Thyroid gland (tissue), 4 donors: ENCODE measurements at places on chromosomes 12 and 14.

DNA sequence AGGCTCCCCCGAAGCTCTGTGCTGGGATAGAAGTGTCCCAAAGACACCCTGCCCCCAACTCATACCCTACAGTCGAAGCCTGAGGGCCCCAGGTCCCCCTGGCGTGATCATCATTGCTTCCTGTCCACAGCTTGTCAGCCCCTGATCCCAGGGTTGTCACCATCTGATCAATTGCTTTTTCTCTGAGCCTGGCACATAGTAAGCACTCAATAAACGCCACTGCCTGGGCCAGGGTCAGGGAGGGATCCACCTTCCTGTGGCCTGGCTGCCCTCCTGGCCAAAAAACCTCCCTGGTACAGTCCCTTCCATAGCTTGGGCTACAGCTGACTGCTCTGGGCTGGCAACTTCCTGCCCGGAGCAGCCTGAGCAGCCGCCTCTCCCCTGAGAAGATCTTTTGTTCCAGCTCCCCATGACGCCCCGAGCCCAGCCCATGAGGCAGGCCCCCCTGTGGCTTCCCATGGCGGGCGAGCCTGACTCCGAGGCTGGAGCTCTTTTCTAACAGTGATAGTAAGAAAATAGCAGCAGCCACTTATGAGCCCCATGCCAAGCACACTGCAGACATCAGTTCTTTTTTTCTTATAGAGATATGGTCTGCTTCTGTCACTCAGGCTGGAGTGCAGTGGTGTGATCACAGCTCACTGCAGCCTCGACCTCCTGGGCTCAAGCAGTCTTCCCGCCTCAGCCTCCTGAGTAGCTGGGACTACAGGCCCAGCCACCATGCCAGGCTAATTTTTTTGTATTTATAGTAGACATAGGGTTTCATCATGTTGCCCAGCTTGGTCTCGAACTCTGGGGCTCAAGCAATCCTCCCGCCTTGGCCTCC lies 6.5 kb downstream of the SH2B3 start:
- H3K4me1 ChIP-seq, result peaks cover 63% of the 10 kb centered on the region
- no peaks in the 10 kb centered on the region for H3K27me3 ChIP-seq
- peak; percentile 64 for DNase-seq
- H3K4me3 ChIP-seq, result no peak overlapping the region

- no peak overlapping the region for H3K27ac ChIP-seq
- H3K4me1 ChIP-seq, result no peaks in the 10 kb centered on the region
- no peak for DNase-seq
- H3K4me3 ChIP-seq, result no peak overlapping the region
- no peaks in the 10 kb centered on the region for H3K27me3 ChIP-seq
- no peaks in the 10 kb centered on the region for H3K36me3 ChIP-seq
Measured at GRCh38 chr14:49483268-49483667, 102.9 kb downstream of the RPS29 start.

GRCh38 chr12:126384026-126384564 lies 1318.9 kb downstream of the AACS start:
- no peaks in the 10 kb centered on the region for H3K27me3 ChIP-seq
- H3K4me3 ChIP-seq, result no peak overlapping the region
- H3K4me1 ChIP-seq, result no peaks in the 10 kb centered on the region

DNA sequence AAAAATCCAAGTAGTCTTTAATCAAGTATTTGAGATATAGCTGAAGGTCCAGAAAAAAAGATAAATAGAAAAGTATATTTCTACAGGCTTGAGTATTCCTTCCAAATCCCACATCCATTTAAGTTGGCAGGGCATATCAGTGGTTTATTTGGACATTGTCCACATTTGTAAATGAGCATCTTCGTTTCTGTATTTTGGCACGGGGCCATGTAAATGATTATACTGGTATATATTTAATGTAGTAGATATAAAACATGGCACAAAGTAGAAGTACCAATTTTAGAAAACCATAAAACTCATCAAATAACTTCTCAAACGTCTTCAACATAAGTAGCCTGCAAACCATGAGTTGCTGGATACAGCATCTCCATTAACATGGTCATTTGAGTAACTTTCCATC lies 437.4 kb upstream of the SOX5 start:
- no peaks in the 10 kb centered on the region for H3K36me3 ChIP-seq
- H3K4me1 ChIP-seq, result no peaks in the 10 kb centered on the region
- no peak overlapping the region for H3K4me3 ChIP-seq
- no peaks in the 10 kb centered on the region for H3K27me3 ChIP-seq
- no peak overlapping the region for H3K27ac ChIP-seq

DNA sequence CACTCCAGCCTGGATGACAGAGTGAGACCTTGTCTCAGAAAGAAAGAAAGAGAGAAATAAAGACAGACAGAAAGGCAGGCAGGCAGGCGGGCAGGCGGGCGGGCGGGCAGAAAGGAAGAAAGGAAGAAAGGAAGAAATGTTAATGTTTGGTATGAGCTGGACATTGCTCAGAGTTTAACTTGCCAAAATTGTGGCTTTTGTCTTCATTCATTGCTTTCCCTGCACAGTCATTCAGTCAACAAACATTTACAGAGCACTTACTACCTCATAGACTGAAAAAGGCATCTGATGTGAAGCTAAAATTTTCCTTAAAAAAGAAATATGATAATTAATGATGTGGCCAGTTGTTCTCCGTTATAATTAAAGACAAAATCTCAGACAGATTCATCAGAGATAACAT lies 247.1 kb downstream of the SPTSSA start:
- H3K27ac ChIP-seq, result no peak overlapping the region
- DNase-seq, result no peak
- no peaks in the 10 kb centered on the region for H3K36me3 ChIP-seq
- H3K4me1 ChIP-seq, result no peaks in the 10 kb centered on the region
- H3K4me3 ChIP-seq, result no peak overlapping the region

DNA sequence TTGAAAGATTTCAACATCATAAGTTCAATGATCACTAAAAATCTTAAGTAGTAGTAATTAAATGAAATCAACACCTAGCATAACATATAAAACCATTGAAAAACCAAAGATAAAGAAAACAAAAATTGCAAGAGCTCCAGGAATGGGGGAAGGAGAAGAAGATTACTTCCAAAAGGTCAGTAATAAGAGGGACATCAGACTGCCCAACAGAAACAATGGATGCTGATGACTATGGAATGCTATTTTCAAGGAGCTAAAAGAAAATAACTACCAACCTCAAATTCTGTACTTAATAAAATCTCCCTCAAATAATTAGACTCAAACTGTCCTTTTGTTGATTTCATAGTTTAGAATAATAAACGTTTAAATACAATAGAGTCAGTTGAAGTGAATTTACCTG lies 314.5 kb upstream of the LMO3 start:
- H3K27me3 ChIP-seq, result no peaks in the 10 kb centered on the region
- H3K4me1 ChIP-seq, result no peaks in the 10 kb centered on the region
- no peak overlapping the region for H3K27ac ChIP-seq
- no peaks in the 10 kb centered on the region for H3K36me3 ChIP-seq
- H3K4me3 ChIP-seq, result no peak overlapping the region

GRCh38 chr14:67875175-67876006 lies 55.8 kb downstream of the RAD51B start:
- H3K4me3 ChIP-seq, result no peak overlapping the region
- DNase-seq, result no peak
- H3K36me3 ChIP-seq, result no peaks in the 10 kb centered on the region
- H3K27me3 ChIP-seq, result no peaks in the 10 kb centered on the region

DNA sequence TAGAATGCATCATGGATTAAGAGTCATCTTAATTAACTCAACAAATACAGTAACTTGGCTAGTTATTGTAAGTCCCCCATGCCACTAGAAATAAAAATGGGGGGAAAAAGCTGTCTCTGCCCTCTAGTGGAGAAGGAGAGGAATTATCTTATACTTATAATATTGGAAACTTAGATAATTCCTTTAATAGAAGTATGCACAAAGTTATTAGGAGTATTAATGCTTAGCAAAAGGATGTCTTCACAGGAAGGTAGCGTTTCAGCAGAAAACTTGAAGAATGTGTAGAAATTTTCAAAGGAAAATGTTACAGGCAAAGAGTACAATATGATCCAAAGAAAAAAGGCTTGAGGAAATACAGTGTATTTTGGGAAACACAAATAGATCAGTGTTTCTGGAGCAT lies 19.8 kb downstream of the OR5AU1 start:
- no peak for DNase-seq
- H3K4me3 ChIP-seq, result no peak overlapping the region
- H3K36me3 ChIP-seq, result no peaks in the 10 kb centered on the region
- no peaks in the 10 kb centered on the region for H3K4me1 ChIP-seq
- H3K27me3 ChIP-seq, result no peaks in the 10 kb centered on the region
- no peak overlapping the region for H3K27ac ChIP-seq

- no peak overlapping the region for H3K27ac ChIP-seq
- H3K36me3 ChIP-seq, result no peaks in the 10 kb centered on the region
- no peaks in the 10 kb centered on the region for H3K27me3 ChIP-seq
- no peak for DNase-seq
- H3K4me1 ChIP-seq, result no peaks in the 10 kb centered on the region
Measured at GRCh38 chr12:131235871-131236271, 282.2 kb downstream of the ADGRD1 start.
